ENCODE measurements at places on chromosomes 6 and 20.

DNA sequence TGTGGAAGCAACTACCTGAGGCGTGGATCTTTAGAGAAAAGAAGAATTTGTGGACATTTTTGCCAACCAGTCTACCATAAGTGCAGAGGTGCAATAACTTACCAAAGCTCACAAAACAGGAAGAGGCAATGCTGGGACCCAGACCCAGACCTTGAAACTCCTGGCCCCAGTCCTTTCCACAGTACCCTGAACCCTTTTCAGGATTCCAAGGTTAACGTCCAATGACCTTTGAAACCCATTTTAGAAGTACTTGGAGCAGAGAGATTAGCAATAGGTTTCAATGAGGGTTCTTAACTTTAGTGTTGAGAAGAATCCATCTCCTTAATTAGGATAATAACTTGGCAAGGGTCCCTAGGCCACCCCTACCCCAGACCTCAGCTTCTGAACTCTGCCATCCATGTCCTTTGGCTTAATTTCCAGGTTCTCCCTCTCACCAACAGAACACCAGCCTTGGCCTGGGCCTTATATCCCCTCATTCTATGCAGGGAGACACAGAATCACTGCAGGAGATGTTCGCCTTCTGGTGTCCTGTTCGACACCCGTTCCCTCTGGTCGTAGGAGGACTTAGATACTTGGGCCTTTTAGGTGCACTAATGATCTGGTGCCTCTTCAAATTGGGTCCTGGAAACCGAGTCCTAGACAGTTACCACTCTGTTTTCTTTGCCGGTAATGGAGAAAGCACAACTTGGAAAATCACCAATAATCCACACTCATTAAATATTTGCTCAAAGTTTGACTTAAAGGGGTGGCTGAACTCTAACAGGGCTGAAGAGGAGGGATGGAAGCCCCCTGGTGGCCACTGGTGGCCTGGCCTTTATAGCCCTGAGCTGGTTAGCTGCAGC lies 40.6 kb downstream of the ISM1 start:
- peak; percentile 42 for DNase-seq

GRCh38 chr6:87344731-87345130 lies at the start of gene C6orf163:
Gene C6orf163, plus strand, starts transcription at chr6:87344813. Its CDS starts 287 bp downstream, at chr6:87345100.
- no peak for DNase-seq

DNA sequence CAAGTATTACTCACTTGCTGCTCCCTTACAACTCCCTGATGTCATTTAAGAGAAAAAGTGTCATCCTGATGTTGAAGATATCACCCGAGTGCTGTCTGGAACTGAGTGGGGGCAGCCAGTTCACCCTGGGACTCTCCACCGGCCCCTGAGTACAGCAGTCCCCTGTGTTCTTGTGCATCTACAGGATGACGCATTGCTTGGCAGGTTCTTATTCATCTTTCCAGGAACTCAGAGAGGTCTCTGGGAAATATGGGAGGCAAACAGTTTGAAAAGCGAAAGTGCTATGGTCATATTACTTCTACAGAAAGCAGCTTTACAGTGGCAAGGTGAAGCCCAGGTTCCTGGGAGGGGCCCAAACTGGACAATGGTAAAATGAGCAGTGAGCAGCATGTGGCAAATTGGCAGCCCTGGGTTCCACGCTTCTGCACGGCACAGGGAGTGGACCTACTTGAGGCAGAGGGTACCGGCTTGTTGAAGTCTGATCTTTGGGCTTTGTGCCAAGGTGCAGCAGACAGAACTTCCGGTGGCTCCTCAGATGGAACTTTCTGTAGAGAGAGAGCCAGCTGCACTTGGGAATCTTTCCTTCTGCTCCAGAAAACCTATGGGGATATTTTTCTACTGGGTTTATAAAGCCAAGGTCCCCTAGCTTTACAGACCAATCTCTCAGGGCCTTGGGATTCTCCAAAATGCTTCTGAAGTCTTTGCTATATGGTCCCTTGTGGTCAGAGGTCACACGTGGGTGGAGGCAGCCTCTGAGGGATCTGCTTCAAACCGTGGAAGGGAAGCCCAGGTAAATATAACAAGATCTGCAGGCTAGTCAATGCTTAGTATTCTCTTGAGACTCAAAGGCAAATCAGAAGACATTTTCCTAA lies 128.3 kb downstream of the MAP3K7 start:
- DNase-seq: no peak

DNA sequence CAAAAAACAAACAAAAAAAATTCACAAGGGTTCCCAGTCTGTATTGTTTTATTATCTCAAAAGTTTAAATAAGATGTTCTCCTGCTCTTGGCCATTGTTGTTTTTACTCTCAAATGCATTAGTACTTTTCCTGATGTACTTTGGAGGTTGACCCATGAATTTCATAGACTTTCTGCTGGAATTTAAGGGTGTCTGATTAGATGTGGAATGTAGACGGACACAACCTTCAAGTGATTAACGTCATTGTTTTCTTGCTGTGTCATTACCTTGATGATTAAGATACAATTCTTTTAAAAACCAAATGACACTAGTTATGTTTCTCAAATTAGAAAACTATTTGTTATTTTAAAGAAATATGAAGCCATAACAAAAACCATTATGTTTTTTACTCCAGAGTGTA lies 421.4 kb upstream of the RUNX2 start:
- no peak for DNase-seq

GRCh38 chr6:145187491-145188206 lies 547.7 kb downstream of the EPM2A start:
- no peak for DNase-seq

- no peak for DNase-seq
These were observed 7.8 kb downstream of the STX7 start for GRCh38 chr6:132505158-132505557.

DNA sequence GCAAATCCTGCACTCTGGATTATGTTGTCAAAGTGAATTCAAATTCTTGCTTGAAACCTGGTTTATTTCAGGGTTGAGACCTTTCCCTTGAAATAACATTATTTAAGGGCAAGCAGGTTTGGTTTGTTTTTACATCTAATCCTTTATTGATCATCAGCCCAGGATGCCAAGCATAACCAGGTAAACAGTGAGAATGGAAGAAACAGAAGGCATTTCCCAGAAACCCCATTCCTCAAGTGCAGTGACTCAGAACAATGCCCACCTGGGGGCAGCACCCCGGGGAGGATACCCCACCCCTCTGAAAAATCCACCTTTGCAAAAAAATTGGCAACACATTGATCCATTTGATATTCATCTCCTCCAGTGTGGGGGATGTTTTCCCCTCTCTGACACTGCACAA lies 32.5 kb downstream of the POFUT1 start:
- no peak for DNase-seq

- DNase-seq: no peak
These were observed 21.1 kb downstream of the RTN4IP1 start for GRCh38 chr6:106608080-106608668.

DNA sequence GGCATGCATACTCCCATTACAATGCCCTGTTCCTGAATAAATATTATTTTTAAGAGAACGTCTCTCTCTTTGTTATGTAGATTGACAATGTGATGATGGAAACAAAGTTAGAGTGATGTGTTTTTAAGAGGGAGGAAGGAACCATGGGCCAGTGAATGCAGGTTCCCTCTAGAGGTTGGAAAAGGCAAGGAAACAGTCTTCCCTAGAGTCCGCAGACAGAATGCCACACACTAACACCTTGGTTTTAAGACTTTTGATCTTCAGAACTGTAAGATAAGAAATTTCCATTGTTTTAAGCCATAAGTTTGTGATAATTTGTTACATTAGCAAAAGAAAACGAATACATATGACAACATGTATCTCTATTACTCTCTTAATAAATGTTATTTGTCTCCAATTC lies 4.7 kb upstream of the CENPW start:
- no peak for DNase-seq

DNA sequence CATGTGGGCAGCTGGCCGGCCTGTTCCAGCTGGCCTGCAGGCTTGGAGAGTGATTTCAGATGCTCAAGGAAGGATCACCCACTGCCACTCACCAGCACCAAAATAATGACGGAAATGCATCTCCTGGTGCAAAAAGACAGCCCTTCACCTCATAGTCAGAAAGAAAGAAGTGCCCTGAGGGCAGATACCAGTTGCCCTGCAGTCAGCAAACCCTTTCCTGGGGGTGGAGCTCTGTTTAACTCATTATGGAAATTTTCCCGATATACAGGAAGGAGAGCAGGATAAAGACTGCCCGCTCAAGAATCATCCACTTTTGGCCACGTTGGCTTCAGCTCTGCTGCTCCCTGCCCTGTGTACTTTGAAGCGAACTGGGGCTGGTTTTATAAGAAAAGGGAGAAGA lies 127.9 kb downstream of the GRM4 start:
- no peak for DNase-seq

- no peak for DNase-seq
These were observed 72.7 kb downstream of the BLOC1S5 start for GRCh38 chr6:7991536-7991935.

GRCh38 chr6:104548297-104548696 lies 311.4 kb downstream of the HACE1 start:
- DNase-seq: no peak

DNA sequence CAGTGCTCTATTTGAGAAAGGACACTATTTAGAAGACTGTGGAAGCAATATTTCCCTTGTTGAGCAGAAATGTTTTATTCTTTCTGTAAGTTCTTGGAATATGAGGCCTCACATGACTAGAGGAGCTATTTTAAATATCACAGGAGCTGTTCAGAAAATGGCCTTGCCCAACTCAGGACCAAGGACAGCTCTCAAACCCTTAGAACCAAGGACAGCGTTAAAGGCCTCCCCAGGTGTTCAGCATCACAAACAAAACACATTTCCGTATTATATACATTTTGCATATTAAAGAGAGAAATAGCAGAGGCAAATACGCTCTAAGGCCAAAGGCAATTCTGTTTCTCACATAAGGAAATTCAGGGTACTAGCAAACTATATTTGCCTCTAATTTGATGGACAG lies 631.4 kb downstream of the CDH26 start:
- DNase-seq: no peak

DNA sequence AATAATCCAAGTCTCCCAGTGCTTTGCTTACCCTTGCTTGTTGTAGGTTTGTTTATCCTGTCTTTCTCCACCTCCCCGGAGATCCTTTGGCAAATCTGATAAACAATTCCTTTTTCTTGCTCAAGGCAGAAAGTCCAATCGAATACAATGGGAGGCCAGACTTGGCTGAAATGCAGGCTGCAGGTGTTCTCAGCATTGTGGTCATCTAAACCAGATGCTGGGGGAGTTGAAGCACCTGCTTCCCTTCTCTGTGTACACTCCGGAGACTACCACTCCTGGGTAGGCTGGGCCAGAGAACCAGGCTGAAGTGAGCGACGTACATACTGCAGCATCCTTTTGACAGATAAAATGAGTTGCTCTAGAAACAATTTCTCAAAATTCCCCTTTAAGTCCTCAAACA lies 82.6 kb upstream of the PREP start:
- no peak for DNase-seq

DNA sequence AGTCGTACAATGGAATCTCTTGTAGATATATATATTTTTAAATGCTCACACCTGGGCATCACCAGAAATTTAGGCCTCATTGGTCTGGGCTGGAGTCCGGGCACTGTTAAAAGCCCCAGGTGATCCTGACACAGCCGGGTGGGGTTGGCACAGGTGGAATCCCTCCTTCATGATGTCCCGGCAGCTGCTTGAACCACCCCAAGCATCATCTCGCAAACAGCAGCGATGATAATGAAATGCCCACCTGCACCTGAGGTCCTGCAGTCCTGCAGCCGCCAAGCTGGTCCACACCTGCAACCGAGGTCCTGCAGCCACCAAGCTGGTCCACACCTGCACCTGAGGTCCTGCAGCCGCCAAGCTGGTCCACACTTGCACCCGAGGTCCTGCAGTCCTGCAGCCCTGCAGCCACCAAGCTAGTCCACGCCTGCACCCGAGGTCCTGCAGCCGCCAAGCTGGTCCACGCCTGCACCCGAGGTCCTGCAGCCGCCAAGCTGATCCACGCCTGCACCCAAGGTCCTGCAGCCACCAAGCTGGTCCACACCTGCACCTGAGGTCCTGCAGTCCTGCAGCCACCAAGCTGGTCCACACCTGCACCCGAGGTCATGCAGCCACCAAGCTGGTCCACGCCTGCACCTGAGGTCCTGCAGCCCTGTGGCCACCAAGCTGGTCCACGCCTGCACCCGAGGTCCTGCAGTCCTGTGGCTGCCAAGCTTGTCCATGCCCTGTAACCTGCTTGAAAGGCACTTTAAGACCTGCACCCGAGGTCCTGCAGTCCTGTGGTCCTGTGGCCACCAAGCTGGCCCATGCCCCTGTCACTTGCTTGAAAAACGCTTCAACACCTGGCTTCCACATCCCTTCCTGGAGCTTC lies 261.2 kb downstream of the DLL1 start:
- DNase-seq: no peak

DNA sequence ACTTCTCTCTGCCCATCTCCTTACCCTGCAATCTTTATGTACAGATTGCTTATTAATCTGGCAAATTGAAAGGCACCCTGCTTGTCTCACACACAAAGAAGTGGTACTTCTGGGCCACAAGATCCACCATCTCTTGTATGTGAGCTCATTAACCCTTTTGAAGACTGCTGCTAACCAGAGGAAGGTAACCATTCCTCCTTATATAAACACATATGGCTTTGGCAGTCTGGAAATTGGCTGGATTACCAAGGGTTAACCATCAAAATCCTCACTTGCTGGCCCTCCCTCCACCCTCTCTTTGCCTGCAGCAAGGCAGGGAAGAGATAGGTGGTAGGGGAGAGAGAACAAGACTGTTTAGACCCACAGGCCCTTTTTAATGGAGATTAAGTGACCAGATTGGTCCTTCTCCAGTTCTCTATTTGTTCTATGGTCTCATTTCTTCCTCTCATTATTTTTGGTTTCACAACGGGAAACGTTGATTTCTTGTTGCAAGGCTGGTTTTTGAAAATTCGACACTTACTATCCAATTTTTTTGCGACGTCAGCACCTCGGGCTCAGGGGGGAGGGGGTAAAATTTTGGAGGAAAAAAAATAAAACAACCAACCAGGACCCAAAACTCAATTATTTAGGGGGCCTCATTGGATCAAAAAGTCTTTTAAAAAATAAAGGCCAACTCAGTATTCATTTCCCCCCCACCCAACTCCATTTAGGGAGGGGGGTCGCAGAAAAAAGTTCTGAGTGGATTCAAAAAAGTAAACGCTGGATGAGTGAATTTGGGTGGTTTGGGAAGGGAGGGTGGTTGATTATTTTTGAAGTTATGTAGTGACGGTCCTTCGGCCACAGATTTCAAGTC lies 859 bp downstream of the PPP1R10 start:
- no peak for DNase-seq

- DNase-seq: no peak
These were observed 19.9 kb downstream of the KCNS1 start for GRCh38 chr20:45080867-45081624.

- no peak for DNase-seq
These were observed 8.5 kb upstream of the EDN3 start for GRCh38 chr20:59291740-59292383.

- no peak for DNase-seq
These were observed 68.1 kb downstream of the GJA1 start for GRCh38 chr6:121503589-121503991.
